ENCODE measurements at places on chromosomes 12 and 14.

GRCh38 chr14:91388551-91388975 is 29.1 kb downstream of the CCDC88C start:
- no peak for DNase-seq

- no peak for DNase-seq
These were observed 80.4 kb upstream of the CLEC14A start for GRCh38 chr14:38336298-38336697.

DNA sequence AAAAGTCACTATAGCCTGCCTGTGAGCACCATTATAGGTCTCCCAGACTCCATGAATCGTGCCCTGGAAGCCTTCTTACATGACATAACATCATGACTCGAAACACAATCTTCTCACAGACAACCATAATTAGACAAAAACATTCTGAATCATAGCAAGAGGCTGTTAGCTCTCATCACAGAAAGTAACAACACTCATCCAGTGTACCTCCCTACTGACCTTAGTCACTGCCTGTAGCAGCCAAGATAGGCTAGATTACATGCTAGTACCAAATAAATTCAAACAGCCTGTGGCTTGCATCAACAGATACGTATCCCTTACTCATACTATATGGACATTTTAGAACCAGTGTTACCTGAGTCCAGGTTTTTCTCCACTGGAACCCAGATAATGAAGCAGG is 663.8 kb upstream of the FOXG1 start:
- no peak for DNase-seq

DNA sequence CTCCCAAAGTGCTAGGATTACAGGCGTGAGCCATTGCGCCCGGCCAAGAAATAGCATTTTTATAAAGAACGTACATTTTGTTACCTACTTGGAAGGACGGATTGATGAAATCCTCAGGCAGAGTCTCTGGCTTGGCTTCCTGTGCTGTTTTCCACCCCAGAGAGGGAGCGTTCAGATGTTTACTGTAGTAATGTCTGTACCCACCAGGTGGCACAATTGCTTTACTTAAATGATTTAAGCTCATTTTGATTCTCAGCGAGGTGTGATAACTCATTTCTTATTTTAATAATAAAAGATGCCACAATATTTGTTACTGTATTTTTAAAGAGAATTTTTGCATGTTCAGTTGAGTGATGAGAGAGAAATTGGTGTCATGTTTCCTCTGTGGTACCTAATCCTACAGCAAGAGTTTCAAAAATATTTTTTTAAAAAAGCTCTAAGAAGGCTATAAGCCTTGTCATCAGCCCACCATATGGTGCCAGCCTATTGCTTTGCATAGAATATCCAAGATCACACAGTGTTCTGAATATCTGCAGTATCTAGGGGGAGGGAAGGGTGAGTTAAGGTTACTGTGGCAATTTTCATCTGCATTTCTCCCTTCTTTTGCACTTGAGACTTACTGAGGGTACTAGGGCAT is 82.6 kb upstream of the TRAF3 start:
- DNase-seq: peak; percentile 79

GRCh38 chr12:128190614-128191013 is 76.4 kb upstream of the TMEM132C start:
- no peak for DNase-seq

DNA sequence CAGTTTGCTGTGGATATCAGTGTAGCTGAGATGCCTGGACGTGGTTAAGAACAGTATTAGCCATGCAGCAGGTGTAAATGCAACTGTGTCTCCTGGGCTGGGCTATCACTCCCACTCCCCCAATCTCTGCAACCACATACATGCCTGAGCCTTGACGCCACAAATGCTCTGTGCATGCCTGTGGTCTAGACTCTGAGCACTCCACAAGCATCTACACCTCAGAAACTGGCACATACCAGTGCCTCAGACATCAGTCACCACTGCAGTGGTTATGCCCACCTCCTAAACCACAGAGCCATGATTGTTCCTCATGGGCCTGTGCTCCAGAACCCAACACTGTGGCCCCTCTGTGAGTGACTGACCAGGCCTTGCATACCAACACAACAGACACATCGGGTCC is 226.8 kb upstream of the ALG10 start:
- DNase-seq: no peak

GRCh38 chr12:40192704-40193255 is 32.0 kb upstream of the LRRK2 start:
- DNase-seq: no peak

- no peak for DNase-seq
These were observed 17.4 kb downstream of the CAPZA3 start for GRCh38 chr12:18755341-18755740.

DNA sequence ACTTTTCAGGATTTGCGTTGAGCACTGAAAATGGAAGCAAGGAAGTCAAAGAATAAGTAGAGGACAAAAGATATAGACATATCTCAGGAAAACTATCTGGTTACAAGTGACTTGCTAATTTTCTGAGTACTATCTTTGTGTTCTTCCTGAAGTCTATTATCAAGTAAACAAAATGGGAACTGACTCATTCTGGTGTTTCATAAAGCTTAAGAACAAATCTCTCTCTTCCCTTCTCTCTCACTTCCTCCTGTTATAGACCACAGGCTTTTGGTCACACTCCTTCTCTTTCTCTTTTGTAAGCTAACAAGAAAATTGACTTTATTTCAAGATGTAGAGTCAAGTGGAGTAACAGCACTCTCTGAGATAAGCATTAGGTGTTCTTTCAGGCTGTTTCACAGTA is 406.6 kb upstream of the SYT1 start:
- DNase-seq: no peak

DNA sequence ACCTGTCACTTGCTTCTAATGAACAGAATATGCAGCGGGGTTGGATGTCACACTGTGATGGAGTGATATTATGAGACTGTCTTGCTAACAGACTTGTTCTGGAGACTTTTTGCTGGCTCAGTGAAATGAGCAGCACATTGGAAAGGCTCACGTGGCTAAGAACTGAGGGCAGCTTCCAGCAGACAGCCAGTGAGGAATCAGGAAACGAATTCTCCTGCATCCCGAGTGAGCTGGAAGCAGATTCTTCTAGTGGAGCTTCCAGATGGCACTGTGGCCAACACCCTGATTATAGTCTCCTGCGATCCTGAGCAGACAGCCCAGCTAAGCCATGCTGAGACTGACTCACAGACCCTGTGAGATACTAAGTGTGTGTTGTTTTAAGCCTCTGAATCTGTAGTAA is 16.1 kb upstream of the TSPAN9 start:
- no peak for DNase-seq

- DNase-seq: peak; percentile 25
These were observed 44.3 kb downstream of the TMTC2 start for GRCh38 chr12:82730953-82731459.

- DNase-seq: no peak
These were observed 28.9 kb downstream of the BCL11B start for GRCh38 chr14:99242816-99243721.

DNA sequence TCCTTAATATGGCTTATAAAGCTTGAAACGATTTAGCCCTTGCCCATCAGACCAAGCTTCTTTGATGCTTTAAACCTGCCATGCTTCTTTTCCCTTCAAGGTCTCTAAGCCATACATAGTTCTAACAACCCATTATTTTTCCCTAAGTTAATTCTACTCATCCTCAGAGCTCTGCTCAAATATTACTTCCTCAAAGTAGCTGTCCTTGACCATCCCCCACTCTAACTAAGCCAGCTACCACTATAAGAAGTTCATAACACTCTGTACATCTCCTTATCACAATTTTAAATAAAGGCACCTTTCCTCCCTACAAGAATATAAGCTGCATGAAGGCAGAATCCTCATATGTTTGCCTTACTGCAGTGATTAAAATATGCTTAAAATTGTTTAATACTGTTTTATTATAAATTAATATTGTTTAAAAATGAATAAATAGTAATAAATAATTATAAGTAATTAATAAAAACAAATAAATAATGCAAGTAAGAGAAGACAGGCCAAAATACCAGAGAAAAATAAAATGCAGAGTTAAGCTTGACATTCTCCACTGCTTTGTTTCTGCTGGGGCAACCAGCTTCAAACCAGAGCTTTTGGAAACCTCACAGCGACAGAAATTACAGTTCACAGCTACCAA is 76.8 kb downstream of the NUMB start:
- DNase-seq: no peak

DNA sequence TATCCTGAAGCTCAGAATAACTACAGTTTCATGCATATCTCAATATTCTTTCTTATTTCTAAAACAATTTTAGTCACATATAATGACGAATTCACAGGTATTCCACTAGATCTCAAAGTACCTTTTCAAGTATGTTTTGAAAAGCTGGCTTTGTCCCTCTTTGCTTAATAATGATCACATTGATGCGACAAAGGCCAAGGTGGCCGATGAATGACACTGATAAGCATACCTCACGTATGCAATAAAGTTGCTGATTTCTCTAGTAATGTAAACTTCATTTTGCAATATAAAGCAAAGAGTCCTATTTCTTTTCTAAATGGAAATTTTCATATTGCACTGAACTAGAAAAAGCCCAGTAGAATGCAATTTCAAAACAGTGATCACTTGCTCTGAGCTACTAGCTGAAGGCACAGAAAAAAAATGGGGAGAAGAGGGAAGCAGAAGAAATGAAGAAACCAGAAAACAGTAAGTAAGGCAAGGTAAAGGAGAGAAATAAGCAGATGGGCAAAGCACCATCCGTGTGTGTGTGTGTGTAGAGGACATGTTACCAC is 29.3 kb downstream of the FGD6 start:
- no peak for DNase-seq

DNA sequence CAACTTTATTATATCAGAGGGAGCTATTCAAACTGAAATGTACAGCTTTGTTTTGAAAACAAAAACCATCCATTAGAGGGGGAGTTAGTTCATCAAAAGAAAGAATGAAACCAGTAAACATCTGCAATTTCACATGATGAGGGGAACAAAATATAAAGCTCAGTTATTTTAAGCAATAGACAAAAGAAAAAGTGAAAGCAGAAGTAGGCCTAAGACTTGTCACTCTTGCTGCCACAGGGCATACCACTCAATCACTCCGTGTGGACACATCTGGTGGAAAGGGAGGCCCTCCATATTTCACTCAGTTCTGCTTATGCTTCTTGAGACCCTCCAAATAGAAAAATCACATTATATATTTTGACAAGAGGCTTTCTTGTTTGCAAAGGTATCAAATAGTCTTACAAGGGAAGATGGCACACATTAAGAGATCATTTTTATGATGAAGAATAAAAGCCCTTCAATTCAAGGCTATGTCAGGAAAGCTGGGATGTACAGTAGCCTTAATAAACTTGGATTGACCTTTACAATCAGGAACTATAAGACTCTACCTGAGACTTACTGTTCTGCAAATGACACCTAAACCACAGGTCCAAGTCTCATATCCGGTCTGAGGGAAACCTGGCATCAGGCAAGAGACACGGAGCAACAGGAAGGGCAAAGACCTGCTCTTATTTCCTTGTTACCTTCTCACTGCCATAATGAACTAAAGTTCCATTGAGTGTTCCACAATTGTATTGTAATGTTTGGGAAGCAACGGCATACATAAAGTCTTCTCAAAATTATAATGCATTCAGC is 222.5 kb upstream of the GRIP1 start:
- no peak for DNase-seq

DNA sequence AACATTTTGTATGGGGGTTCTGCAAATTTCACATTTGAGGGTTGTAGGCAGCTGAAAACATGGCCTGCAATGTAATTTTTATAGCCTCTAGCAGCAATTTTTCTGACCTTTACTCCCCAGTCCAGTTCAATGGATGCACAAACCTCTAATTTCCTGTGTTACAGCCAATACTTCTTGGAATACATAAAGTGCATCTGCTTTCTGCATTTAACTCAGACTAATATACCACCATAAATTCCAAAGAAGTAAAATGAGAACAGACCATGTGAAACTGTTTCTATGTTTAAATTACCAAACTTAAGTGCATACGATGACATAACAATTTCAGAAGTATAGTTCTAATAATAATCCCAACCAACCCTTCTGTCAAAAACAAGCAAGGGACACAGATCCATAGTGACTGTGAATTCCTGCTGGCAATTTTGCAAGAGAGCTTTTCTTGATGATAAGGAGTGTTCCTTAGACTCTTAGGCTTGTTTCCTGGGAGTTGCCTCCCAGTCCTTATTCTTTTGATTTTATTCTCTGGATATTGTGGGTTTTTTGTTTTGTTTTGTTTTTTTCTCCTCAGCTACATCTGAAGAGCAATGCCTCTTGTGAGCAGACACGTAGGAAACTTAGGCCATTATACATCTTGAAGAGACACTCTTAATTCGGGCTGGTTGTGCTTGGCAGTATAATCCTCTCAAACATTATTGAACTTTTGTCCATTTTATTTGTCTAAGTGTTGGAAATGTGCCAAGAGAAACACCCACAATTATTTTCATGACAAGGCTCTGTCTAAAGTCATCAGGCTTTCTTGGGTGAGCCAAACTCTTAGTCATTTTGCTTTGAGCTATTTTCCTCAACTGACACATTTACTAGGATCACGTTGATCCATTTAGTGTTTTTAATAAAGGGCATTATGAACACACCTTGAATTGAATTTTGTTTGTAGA is 51.3 kb upstream of the RERGL start:
- no peak for DNase-seq

DNA sequence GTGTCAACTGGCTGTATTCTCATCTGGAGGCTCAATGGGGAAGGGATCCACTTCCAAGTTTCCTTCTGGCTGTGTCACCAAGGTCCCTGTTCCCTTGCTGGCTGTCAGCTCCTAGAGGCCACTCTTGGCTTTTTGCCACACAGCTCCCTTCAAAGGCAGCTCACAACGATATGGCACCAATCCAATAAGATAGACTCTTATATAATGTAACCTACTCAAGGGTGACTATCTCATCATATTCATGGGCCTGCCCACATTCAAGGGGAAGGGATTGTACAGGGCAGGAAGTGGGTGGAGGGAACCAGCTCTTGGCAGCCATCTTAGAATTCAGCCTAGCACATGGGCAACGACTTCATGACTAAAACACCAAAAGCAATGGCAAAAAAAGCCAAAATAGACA is 98.7 kb upstream of the PLXNC1 start:
- no peak for DNase-seq

GRCh38 chr14:69868363-69868963 is 10.8 kb upstream of the SMOC1 start:
- DNase-seq: no peak

- DNase-seq: no peak
These were observed 95.9 kb downstream of the TBX3 start for GRCh38 chr12:114588061-114588460.

- DNase-seq: no peak
These were observed 161.2 kb downstream of the DAD1 start for GRCh38 chr14:22427771-22428231.

DNA sequence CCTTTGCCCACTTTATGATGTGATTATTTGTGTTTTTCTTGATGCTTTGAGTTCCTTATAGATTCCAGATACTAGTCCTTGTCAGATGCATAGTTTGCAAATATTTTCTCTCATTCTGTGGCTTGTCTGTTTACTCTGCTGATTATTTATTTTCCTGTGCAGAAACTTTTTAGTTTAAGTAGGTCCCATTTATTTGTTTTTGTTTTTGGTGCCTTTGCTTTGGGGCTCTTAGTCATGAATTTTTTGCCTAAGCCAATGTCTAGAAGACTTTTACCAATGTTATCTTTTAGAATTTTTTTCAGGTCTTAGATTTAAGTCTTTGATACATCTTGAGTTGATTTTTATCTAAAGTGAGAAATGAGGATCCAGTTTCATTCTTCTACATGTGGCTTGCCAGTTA is 667.3 kb downstream of the SLC16A7 start:
- DNase-seq: no peak

GRCh38 chr14:70955543-70956480 is 48.6 kb downstream of the PCNX1 start:
- peak; percentile 37 for DNase-seq

All from NCI-H2081 (cell line).